Calu3 (cell line): ENCODE measurements at places on chromosomes 1 and 21.

GRCh38 chr1:164637461-164638375 lies 78.7 kb downstream of the PBX1 start:
- DNase-seq, result no peak

- DNase-seq, result no peak
These were observed 50.9 kb downstream of the SH3BGR start for GRCh38 chr21:39502631-39503030.

DNA sequence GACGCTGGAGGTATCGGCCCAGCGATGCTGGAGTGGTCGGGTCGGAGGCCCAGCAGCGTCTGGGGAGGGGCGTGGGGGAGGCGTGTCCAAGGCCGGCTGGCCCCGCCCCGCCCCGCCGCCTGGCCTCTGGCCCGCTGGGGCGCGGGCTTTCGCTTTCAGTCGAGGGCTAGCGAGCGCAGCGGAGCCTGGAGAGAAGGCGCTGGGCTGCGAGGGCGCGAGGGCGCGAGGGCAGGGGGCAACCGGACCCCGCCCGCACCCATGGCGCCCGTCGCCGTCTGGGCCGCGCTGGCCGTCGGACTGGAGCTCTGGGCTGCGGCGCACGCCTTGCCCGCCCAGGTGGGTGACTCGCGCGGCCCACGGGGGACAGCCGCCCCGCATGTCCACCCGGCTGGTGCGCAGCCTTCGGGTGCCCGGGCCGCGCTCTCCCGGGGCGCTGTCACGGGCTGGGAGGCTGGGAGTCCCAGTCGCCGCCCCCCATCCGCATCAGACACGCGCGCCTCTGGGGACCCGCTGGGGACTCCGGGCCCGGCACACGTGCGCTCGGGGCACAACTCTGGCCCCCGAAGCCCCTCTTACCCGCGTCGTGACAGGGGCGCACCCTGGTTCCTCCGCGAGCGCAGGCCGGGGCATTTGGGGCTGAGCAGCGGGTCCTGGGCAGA lies at the start of gene TNFRSF1B:
TSS of gene TNFRSF1B (plus strand) at position 158 of the 659 bp plus-strand sequence. CDS start at position 259, 101 bp downstream.
- DNase-seq, result peak; percentile 58

DNA sequence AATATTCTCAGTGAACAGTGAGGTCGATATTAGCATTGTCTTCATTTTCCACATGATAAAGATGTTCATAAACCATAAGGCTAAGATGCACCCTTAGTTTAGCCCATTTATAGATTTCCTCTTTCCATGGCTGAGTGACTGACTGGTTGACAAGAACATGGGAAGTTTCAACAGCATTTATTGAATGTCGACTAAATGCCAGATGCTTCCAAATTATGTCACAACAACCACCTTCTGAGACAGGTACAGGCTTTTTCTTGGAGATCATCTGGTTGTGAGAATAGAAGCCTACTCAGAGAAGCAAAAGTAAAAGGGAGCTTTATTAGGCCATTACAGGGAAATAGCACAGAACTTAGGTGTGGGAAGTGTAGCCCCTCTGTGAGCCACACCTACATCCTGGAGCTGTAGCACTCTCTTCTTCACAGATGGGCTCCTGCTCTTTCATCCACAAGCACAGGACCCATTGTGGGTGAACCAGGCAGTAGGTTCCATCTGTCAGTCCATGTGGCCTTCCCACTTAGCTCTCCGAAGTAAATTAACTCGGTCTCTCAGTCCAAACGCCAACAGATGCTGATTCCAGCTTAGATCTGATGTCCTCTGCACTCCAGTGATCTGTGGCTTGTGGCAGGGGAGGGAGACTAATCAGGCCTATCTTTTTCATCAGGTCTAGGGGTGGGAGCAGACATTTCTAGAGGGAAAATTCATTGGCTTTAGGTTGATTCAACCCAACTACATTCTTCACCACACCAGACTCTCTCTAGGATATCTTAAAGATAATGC lies 14.3 kb downstream of the ATP2B4 start:
- no peak for DNase-seq

DNA sequence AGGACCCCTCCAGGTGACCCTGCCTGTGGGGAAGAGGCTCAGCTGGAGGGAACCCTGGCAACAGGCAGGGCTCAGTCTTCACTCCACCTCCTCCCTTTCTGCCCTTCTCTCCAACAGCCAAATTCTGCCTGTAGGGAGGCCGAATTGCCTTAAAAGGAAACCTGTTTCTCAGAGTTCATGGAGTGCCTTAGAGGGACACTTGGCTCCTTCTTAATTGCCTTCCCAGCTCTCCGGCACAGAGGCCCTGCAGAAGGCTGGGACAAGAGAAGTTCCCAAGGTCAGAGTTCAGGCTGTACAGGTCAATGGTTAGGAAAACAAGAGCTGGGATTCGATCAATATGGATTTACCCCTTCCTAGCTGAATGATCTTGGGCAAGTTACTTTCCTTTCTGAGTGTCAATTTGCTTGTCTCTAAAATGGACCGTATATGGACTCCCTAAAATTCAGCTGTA lies 6.2 kb downstream of the CSRP1 start:
- DNase-seq, result no peak

DNA sequence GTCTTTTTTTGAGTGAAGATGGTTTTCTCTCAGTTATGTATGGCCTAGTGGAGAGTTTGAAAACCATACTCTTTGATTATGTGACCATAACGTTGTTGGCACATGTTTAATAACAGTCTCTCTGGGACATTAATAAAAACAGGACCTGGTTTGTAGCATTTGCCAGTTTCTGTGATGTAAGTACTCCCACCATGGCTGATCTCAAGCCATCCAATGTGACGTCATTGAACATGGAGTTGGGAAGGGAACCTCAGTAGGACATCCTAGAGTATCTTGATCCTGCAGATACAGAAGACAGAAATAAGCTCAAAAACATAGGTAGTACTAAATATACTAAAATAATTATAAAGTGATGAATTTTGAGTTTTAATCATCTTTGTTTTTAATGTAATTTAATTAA lies 107.0 kb downstream of the ACTL8 start:
- DNase-seq, result no peak

- no peak for DNase-seq
These were observed 23.8 kb upstream of the KIF26B start for GRCh38 chr1:245131026-245131393.

- no peak for DNase-seq
These were observed 22.5 kb upstream of the NPL start for GRCh38 chr1:182766881-182767645.

DNA sequence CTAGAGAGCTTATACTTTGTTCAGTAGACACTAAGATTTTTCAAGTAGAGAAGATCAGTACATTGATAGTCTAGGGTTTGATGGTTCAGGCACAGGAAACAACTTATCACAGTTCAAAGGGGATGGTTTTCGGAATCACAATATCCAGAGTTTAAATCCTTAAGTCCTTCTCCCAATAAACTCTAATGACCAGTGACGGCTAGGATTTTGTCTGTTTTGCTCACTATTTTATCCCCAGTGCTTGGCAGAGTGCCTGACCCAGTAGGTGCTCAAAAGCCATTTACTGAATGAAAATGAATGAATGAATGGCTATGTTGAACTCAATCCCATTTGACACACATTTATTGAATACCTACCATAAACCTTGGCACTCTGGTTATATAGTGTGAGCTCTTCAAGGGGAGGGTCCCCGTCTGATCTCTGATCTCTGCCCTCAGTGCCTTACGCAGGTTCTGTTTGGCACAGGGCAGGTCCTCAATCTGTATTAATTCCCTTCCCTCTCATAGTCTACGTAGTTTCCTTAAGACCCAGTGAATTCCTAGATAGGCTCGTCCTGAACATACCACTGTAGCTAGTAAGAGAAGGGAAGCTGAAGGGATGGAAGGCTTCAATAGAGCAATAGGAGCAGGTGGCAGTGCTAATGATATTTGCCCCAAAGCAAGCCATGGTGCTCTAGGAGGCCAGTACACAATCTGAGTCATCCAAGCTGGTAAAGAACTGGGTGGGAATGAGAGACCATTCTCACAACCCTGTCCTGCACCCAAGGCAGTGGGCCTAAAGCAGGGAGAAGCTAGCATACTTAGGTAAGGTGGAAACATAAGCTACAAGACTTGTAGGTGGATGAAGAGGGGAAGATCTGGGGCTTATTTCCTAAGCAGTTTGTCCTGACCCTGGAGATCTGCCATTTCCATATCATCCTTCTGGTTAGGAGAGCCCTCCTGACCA lies 53.4 kb downstream of the DMAP1 start:
- no peak for DNase-seq

DNA sequence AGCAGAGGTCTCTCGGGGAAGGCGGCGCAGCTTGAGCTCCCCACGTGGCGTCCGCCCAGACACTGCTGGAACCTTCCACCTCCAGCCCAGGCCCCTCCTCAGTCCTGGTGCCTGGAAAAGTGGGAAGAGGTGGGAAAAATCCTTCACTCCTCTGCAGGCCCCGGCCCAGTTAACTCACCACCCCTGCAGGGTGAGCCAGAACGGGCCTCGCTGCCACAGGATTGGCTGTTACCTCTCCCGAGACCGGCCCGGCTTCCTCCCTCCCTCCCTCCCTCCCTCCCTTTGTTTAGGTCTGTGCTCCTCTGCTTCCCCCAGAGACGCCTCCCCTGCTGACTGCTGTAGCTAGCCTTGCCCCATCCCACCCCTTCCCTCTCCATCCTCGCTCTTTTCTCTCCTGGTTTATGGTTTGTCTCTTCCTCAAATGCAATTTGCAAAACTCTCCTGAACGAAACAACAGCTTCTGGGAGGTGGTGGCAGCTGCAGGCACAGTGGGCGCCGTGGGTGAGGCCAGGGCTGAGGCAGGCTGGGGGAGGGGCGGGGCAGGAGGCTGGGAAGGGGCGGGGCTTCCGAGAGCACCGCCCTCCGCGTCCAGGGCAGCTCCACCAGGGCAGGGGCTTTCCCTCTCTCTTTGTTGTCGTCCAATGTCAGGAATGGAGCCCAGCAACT lies 6.5 kb downstream of the CAPN9 start:
- DNase-seq, result peak; percentile 32

- no peak for DNase-seq
These were observed 6.0 kb upstream of the STMN1 start for GRCh38 chr1:25912076-25912831.

GRCh38 chr1:29698033-29698432 lies 461.7 kb downstream of the PTPRU start:
- peak; percentile 67 for DNase-seq

DNA sequence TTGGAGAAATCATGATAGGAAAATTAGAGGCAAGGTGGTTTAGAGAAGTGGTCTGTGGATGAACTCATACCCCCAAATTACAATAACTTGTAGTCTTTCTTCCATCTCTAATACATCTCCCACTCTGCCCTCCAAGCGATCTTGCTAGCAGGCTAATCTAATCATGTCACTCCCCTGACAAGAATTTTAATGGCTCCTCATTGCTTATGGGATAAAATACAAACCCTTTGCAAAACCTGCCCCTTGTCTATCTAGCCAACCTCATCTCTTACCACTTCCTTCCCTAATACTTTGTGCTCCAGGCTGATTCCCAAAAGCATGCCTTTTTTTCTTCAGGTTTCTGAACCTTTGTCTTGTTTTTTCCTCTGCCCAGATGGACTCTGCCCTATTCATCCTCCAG lies 71.3 kb upstream of the LRRN2 start:
- no peak for DNase-seq

DNA sequence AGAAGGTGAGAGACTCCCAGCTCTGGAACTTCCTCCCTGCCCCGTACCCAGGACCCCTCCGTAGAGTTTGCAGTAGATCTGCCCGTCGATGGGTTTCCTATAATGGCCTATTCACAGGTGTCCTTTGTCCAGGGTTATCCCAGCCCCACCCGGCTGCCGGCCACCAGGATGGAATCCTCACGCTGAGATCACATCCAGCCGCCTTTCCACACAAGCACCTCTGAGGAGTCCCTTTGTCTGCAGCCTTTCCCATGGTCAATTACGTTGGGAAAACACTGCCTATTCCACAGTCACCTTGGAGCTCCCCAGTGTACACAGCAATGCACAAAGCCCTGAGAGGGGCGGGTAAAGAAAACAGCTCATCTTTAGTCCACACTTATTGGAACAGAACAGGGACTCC lies 190.0 kb upstream of the EDN2 start:
- no peak for DNase-seq

DNA sequence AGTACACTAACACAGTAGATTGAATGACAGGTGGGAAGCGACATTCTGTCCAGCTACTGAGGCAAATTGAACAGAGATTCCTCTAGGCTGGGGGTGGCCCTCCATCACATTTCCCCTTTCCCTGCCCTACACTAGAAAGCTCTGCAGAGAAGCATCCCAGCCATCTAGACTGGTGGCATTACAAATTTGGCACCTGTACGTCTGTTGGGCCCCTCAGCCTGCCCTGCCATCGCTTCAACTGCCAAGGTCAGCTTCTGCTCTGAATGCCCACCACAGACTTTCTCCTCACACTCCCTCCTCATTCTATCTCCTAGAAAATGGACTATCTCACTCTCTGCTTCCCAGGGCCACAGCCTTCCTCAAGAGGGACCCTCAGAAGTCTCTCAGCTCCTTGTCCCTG lies 16.7 kb downstream of the TRABD2B start:
- no peak for DNase-seq

- peak; percentile 44 for DNase-seq
These were observed 4.0 kb downstream of the WDR26 start for GRCh38 chr1:224430511-224431113.

DNA sequence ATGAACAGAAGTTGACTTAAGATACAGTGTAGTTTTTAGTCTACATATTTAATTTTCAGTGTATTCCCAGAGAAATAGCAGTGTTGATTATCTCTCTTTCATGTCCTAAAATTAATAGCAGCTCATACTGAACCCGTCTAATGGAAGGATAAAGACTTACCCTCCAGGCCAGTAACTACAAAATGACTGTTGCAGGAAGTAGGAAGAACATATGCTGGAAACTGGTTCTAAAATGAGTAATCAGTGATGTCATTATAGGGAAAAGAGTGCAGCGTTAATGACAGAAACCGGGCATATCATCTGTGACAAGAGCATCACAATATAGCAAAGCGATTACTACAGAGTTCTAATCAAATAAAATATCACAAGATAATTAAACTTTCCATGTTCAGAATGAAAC lies 385.5 kb downstream of the SMYD3 start:
- no peak for DNase-seq

DNA sequence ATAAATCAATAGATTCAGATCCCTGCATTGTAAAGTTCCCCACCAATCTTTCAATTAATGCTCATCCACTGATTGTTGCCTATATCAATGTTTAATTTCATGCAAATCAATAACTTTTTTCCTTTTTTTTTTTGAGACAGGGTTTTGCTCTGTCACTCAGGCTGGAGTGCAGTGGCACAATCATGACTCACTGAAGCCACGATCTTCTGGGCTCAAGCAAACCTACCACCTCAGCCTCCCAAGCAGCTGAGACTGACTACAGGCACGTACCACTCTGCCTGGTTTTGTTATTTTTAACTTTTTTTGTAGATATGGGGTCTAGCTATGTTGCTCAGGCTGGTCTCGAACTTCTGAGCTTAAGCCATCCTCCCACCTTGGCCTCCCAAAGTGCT lies 25.7 kb downstream of the DIO1 start:
- DNase-seq, result no peak

DNA sequence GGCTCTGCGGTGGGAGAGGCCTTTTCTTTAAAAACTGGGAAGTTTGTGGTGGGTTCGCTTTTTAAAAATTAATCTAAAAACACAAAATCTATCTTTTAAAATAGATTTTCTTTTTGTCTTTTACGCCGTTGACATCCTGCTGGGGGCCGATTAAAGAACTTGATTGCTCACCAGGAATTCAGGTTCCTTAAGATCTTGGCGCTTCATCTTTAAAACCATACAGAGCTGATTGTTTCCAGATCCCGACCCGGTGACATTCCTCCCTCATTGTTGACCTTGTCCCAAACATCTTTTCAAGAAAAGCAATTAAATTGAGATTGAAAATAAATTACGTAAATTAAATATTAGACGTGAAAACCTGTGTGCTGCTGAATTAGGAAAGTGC lies 546 bp upstream of the ZNF697 start:
- DNase-seq, result no peak

GRCh38 chr1:203251466-203251865 lies 22.0 kb upstream of the CHIT1 start:
- no peak for DNase-seq
